ENCODE measurements at places on chromosomes 12 and 14.

DNA sequence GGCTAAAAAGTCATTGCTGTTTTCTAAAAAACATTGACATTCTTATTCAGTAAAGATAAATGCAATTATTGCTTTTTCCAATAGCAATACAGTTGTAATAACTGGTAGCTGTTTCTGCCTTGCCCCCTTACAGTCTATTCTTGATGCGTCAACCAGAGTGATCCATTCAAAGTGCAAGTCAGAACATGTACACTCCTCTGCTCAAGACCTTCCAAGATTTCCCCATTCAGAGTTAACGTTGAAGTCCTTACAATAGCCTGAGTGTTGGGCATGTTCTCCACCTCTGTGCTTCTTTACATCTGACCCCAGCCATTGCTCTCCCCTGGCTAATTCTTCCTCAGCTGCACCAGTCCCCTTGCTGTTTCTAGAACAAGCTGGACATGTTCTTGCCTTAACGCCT, 24.3 kb downstream of the VRK1 start:
- DNase-seq: no peak

DNA sequence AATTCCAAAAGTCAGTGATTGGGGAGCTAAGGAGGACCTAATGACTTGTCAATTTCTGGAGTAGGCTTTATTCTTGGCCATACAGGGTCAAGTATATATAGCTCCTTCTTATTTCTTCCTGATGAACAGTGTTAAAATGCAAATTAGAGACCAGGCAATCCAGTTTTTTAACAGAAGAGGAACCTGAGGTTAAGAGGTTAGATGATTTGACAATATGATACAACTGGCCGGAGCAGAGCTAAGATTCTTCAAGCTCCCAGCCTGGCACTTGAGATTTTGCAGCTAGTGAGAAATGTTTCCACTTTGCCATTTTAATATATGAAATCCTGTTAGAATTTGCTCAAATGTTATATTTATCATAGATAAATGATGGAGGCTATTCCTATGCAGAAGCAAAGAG, 204.0 kb downstream of the SSPN start:
- no peak for DNase-seq

DNA sequence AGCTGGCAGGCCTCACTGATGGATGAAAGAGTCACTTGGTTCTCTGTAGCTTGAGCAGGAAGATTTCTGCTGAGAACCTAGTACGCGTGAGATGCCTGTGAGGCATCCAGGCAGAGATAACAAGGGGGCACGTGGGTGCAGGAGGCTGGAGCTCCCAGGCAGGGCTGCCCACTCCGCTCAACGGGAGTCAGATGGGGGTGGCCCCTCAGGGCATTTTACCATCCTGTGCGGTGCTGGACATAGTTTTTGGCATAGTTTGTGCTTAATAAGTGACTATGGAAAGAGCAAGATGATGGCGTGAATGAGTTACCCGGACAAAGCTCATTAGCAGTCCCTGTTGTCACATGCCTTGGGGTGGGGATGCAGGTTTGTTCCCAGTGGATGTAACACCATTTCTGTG, 182.8 kb downstream of the TSPAN9 start:
- DNase-seq: no peak

DNA sequence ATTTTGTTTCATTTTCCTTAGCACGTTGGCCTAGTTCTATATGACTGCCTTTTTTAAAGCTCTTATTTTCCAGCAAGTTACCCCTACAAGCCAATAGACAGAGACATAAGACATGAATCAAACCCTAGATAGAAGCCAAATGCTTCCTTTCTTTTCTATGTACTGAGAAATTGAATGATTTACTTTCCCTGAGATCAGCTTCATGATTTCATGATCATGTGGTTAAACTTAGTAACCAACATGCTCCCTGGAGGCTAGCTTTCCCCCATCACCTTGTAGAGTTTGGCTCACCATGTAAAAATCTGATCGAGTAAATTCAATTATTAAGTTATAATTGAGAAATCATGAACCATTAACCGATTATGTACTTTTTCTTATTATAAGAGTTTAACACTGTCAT, 148.1 kb upstream of the LRIG3 start:
- no peak for DNase-seq

DNA sequence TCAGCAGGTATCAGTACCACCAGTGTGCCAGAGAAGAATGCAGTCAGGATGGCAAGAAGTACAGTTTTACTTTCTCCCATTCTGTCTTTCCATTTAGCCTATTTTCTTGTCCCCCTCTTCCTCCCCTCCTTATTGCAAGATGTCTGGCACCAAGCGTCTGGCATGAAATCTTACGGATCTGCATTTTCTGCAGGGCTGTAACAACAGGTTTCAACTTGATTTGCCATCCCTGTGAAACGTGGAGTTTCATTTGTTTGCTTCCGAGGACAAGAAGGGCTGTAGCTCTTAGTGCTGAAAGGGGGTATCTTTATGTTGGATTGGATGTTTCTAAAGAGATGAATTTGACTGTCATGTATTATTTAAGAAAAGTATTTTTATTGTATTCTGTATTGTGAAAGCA, 1110.6 kb downstream of the BCL11B start:
- no peak for DNase-seq

DNA sequence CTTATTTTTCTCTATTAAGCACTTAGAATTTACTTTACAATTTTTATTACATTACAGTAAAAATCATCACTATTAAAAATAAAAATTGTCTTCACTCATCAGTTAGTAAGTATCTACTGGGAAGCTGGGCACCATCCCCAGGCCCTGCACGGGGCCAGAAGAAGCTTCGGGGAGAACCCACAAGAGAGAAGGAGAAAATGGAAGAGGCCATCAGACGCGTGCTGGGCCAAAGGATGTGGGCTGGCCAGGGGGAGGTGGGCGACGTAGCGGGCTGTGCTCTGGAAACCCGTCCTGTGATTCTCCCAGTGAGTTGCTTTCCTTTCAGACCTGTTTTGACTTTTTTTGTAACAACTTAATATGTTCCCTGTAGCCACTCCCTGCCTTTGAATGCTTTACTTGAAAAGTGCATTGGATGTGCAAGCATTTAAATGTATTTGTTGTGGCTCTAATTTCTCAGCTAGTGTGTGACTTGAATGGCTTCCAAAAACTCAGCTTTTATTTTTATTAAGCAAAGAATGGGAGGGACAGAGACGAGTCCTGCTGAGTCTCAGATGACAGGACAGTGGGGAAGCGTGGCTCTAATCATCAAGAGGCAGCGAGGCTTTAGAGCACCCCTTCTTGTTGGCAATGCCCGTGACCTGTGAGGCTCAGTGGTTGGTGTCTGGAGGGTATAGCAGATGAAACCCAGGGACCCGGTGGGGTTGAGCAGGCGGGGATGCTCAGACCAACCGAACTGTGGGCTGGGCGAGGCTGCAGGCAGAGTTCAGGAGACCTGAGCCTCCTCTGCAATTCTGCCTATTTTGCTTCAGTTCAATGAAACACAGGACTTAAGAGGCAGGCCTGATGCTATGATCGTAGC, 38.8 kb downstream of the SYNE3 start:
- no peak for DNase-seq

GRCh38 chr12:114770323-114770722, 86.3 kb upstream of the TBX3 start:
- DNase-seq: no peak

GRCh38 chr14:105425823-105426247, 6.2 kb downstream of the MTA1 start:
- DNase-seq: no peak

DNA sequence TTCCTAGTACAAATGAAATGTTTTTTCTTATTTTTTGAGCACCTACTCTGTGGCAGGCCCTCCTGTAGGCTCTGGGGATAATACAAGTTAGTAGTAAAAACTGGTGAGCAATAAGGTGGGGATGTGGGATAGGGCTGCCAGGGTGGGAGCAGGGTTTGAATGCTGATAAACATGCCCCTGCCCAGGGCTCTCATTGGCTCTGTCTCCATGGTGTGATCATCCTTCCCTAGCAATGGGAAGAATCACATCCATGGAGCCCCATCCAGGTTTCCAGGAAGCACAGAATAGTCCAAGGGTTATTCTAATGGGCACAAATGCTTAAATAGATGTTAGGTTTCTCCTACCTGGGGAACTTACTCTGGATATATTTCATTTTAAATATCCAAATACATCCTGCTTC, 45.5 kb downstream of the GIT2 start:
- no peak for DNase-seq

DNA sequence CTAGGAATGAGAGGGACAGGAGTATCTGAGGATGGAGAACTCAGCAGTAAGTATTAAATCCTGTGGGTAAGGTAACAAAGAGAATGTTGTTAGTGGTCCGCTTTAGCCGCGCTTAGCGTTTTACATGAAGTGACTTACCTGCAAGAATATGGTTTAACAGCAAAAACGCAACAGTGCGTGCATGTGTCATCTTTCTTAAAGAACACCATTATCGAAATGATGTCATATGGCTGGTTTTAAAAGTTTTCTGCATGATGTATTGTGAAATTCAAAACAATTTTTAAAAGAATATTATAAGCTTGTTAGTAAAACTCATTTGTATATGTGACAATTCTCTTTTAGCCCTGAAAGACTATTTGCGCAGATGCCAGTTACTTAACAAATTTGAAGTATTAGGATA, 1.7 kb downstream of the LEMD3 start:
- no peak for DNase-seq

GRCh38 chr12:103331643-103332042, 164.1 kb downstream of the C12orf42 start:
- DNase-seq: no peak

- no peak for DNase-seq
Observed at GRCh38 chr12:119990382-119990874, 1.4 kb downstream of the BICDL1 start.

DNA sequence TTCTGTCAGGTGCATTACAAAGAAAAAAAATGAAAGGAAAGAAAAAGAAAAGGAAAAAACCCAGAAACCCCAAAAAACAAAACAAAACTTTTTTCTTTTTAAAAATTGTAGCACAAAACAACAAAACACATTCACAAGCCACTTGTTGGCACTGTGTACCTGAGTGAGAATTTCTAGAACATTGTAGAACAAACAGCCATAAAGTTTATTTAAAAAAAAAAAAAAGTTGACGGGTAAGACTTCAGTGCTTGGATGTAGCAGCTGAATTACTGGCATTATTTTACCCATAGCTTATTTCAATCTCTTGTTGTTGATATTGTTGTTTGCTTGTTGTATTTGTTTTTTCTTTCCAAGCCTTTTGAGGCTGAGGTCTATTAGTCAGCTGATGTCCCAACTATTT, 415.8 kb downstream of the SOX5 start:
- DNase-seq: no peak

GRCh38 chr14:99605299-99605961, 1.4 kb upstream of the CCDC85C start:
- peak; percentile 75 for DNase-seq

GRCh38 chr14:60648934-60649874, at the start of gene SIX1:
Gene SIX1, minus strand, starts transcription at chr14:60649477. Its CDS starts 288 bp downstream, at chr14:60649189.
- no peak for DNase-seq

- no peak for DNase-seq
Observed at GRCh38 chr14:25757364-25757763, 707.4 kb upstream of the STXBP6 start.

DNA sequence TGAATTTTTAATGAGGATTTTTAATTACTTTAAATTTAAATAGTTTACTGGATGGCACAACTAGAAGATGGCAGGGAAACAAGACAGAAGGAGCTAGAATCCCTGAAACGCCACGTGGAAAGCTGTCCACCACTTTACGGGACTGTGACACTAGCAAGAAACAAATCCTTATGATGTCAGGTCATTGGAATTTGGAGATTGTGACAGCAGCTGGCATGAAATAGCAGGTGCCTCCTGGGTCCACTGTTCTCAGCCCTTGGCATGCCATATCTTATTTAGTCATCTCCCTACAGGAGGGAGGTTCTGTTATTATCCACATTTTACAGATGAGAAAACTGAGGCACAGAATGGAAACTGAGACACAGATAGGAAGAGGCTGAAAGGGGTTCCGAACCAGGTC, 113.8 kb downstream of the BCL11B start:
- no peak for DNase-seq

GRCh38 chr12:125852116-125852515, 786.9 kb downstream of the AACS start:
- no peak for DNase-seq

GRCh38 chr12:111444925-111445725, 39.4 kb downstream of the SH2B3 start:
- DNase-seq: peak; percentile 74

- DNase-seq: no peak
Observed at GRCh38 chr12:3195337-3195736, 118.2 kb downstream of the TSPAN9 start.

GRCh38 chr12:82883394-82884355, 197.0 kb downstream of the TMTC2 start:
- no peak for DNase-seq

GRCh38 chr14:40139657-40140056, 707.4 kb upstream of the FBXO33 start:
- DNase-seq: no peak

- DNase-seq: no peak
Observed at GRCh38 chr12:112015938-112016337, 2.7 kb downstream of the ERP29 start.

DNA sequence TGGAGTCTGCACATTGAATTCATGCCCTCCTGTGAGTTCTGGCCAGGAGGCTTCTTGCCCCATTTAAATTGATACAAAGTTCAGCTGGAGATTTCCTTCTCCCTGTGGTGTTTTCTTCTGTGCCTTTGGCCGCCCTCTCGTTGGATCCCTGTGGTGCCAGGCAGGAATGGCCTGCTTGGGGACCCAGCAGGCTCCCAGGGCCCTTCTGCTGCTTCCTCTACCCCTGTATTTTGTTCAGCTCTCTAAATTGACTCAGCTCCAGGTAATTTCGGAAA, 197.2 kb downstream of the FOXA1 start:
- no peak for DNase-seq

DNA sequence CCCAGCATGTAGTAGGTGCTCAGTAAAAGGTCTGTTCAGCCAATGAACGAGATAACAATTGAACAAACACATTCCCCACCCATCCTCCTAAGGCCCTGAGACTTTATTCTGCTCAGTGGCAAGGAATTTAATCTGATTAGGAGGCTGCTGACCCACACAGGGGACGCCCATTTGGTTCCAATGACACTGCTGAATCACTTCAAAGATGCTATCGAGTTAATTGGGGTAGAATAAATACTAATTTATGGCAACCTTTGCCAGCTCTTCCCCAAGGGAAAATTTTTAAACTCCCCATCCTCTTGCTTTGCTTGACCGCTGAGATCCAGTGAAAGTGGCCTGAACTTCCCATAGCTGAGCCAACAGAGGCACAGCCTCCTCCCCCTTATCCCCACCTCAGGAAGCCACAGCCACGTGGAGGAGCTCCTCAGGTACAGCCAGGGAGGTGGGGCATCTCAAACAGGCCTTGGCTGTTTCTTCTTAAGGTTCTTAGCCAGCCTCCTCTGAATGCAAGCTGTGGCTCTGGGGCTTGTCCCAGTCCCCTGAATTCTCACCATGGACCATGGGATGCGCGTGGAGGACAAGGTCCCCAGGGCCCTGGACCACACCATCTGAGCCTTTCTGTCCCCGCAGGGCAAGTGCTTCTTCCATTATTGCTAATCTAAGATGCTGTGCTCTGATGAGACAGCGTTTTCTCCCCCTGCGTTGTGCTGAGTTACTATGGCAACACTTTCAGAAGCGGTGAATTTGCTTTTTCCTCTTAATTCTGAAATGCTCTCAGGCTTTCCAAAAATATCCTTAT, 26.7 kb downstream of the C14orf132 start:
- no peak for DNase-seq

Measured in activated T-helper 9 cell treated with anti-CD3 and anti-CD28 coated beads, Interleukin-2, amount 50 U/mL, for 16 hours (primary cell).